ENCODE measurements at places on chromosomes 6 and 20.

DNA sequence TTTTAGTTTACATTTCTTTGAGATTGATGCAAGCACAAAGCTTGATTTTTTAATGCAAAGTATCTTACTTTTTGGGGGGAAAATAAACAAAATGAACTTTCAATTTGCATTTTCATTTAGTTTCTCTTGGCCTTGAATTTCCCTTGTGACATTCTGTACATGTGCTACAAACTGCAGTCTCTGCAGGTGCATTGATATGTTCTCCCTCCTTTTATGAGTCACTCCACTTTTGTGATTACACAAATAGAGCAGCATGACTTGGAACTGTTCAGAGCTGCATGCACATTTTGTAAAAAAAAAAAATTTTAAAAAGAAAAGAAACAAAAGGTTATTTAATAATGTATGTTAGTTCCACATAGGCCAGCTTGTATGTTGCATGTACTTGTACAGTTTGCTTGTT, 220.0 kb upstream of the KCNQ5 start:
- DNase-seq = no peak

GRCh38 chr20:25239387-25240370, 8.2 kb upstream of the PYGB start:
- DNase-seq = no peak

- DNase-seq = no peak
Measured at GRCh38 chr6:156950084-156950483, 172.9 kb downstream of the ARID1B start.

DNA sequence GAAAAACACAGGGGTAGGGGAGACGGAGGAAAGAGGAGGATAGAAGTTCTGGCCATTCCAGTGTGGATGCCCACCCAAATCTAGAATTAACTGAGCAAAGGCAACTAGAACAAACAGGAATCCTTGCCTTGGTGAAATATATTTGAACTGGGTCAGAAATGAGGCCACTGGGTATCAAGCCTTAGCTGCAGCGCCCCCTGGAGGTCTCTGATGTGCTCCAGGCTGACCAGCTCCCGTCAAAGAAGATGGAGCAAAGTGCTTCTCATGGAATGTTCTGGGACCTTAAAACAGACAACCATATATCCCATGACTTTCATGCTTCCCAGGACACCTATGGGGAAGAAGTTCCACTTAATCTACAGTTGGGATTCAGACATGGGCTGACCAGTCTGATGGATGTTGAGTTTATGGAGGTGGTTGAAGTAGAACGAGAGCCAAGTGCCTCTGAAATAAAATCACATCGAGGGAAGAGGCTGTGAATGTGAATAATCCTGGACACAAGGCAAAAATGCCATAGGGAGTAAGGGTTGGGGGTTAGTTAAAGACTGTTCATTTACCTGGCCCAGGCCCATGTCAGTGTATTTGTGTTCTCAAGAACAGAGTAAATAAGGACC, 50.4 kb downstream of the HLA-DPB1 start:
- peak; percentile 50 for DNase-seq

GRCh38 chr6:159979136-159979874, 10.4 kb downstream of the IGF2R start:
- no peak for DNase-seq

DNA sequence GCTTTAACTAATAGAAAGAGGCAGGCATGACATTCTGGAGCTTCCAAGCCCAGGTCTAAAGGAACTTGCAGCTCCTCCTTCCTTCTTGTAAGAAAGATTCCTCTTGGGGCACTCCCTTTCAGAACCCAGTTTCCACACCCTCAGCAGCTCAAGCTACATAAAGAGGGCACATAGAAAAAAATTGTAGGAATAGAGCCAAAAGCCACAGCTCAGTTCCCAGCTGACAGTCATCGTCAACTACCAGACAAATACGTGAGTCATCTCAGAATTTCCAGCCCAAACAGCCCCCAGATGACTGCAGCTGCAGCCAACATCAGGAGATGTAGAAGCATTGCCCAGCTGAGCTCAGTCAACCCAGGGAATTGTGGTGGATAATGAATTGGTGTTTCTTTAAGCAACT, 349.8 kb upstream of the ARID1B start:
- peak; percentile 79 for DNase-seq

DNA sequence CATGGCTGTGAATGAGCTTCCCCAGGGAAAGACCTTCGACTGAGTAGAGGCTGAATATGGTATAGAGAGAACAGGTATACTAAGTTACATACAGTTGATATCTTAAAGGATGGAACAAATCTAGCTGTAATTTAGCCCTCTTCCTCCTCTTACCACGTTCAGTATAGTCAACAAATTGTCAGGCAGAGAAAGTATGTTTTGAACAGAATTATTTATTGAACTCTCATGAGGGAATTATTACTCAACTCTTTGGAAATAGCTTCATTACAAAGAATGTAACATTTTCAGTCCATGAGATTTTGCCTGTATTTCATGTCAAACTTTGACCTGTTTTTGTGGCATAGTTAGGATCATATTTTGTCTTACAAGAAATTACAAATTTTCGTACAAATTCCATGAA, 63.0 kb downstream of the SH3BGRL2 start:
- no peak for DNase-seq

GRCh38 chr6:90008908-90009501, 114.7 kb downstream of the GJA10 start:
- peak; percentile 57 for DNase-seq

DNA sequence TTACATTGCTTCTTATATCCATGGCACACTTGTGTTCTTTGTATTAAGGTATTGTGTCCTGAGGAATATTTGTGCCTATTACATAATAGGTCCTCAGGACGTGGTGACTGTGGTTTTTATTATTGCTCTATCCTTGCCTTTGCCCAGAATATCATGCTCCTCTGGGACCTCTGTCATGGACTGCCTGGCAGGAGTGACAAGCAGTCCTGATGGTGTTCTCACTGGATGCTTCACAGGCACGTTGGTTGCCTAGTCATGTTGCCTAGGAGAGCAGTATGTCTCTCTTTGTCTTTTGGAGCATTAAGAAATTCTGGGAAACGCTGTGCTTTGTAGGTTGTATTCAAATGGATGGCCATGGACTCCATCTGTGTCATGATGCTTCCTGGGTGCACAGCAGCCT, 24.7 kb upstream of the MROH8 start:
- no peak for DNase-seq

- DNase-seq = peak; percentile 78
Measured at GRCh38 chr6:111737065-111737521, 131.4 kb upstream of the TRAF3IP2 start.

GRCh38 chr6:137652961-137653705, 158.9 kb upstream of the OLIG3 start:
- DNase-seq = no peak

DNA sequence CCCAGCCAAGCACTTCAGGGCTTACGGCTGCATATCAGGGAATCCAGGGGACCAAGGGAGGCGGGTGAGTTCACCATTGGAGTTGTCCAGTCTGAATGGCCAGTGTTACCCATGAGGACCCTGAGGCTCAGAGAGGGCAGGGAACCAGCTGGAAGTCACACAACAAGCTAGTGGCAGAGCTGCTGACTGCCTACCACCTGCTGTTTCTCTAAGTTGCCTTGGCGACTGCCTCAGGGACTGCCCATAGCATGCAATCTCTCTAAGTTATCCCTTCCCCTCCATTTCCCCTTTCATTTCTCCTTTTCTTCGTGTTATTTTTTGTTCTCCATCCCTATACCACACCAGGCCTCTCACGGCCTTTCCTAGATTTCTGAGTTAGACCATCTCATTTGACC, 71.8 kb upstream of the SIRPA start:
- no peak for DNase-seq

DNA sequence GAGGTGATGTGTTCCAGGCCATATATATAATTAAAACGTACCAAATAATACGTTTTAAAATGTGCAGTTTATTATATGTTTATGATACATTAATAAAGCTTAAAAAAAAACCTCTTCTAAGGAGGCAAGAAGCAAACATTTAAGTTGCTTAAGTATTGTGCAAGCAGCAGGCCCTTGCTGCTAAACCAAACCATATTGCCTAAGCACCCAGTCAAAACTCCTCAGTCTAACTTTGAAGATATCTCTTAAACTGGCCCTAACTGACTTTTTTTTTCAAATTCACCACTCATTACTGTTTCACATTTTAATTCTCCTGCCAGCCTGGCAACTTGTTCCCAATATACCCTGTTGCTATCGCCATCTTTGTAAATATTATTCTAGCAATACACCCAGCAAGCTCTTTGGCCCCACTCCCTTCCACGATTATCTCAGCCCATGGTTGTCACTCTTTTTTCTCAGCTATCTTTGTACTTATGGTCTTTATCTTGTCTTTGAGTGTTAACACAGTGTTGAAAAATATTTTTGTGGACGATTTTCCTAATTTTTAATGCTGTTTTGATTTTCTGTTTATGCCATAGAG, 60.9 kb downstream of the C6orf58 start:
- DNase-seq = peak; percentile 34

DNA sequence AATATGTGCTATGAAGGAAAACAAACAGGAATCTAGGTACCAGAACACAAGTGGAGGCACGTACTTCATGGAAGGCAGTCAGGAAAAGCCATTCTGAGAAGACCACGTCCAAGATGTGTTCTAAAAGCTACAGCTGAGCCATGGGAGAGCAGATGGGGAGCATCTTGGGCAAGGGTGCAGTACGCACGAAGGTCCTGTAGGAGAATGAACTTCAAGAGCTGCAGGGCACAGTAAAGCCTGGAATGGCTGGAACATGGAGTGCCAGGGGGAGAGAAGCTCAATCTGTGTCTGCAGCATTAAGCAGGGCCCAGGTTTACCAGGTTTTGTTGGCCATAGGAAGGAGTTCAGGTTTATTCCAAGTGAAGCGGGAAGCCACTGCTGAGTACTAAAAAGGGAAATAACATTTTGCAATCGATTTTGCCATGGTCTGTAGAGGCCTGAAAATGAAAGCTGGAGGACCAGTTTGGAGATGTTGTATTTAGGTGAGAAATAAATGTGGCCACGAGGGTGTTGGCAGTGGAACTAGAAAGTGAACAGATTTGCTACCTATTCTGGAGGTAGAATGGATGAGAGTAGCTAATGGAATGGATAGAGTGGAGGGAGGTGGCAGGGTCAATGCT, 29.9 kb downstream of the ADTRP start:
- DNase-seq = no peak

GRCh38 chr20:24633026-24633425, 163.6 kb downstream of the SYNDIG1 start:
- no peak for DNase-seq

- no peak for DNase-seq
Measured at GRCh38 chr6:37709932-37710555, 12.4 kb upstream of the MDGA1 start.

DNA sequence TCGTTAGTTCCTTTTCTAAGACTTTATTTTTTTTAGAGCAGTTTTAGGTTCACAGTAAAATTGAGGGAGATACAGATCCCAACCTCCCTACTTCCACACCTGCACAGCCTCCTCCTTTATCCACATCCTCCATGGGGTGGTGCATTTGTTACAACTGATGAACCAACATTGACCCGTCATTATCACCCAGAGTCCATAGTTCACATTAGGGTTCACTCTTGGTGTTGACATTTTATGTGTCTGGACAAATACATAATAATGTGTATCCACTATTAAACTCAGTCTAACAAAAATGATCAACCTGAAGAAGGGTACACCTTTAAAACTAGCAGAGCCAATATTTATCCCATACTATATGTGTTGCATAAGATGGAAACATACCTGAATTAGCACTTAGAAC, 130.4 kb upstream of the CCDC28A start:
- no peak for DNase-seq

DNA sequence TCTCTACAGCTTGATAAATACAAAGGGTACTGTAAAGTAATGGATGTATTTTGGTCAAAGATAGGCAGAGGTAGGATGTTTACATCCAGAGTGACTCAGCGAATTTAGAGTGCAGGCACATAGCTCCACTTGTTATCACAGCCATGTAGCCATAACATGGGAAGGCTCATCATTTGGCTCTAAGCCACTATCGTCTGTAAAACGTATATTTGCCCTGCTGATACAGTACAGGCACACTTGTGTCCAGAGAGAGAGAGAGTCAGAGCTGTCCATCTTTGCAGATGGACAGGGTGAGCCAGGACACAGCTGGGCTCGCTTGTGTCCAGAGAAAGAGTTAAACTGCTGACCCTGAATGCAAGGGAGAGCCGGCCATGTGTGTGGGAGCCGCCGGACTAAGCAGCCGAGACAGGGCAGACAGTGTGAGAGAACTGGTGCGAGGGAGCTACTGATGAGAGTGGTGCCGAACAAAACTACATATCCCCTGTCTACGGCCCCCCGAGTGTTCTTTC, 619.0 kb downstream of the DOK5 start:
- DNase-seq = no peak

DNA sequence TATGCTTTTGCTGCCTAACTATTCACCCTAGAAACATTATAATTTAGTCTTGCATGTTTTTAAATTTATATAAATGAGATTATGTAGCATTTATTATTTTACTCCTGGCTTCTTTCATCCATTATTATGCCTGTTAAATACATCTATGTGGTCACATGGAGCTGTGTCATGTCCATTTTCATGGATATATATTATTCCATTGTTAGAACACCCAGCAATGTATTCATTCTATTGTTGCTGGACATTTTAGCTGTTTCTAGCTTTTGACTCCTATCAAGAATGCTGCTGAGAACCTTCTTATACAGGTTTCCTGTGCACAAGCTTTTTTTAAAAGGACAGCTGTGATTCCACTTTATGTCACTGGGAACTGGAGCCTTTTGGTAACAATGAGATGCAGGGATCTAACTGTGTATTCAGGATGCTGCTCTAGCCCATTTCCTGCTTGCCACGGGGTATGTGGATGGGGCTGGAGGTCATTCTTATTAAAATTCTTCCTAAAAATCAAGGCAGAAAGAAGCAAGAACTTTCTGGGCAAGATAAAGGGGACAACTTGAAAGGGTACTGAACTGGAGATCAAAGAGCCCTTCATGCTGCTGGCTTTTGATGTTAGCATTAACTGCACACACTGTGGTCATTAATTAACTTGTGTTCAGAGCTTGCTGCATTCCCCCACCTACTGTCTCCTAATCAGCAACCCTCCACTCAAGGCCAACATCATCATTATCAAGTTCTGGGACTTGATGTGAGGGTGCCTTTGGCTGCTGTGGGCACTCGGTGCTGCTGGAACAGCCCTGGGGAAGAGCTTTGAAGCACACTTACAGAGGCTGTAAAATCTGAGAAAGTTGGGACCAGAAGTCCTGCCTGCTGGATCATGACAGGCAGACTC, 96.6 kb upstream of the AKIRIN2 start:
- no peak for DNase-seq
